ENCODE measurements at places on chromosomes 1 and 21. TPM values are rescaled to one million over a fixed set of nuclear protein-coding genes. Genes with fewer than 3 reads are reported as not detected.

LCE1A gene
- not detected for total RNA-seq

- DNase-seq, result no peak
These were observed 66.3 kb downstream of the GLUL start for GRCh38 chr1:182325339-182325738.

DNA sequence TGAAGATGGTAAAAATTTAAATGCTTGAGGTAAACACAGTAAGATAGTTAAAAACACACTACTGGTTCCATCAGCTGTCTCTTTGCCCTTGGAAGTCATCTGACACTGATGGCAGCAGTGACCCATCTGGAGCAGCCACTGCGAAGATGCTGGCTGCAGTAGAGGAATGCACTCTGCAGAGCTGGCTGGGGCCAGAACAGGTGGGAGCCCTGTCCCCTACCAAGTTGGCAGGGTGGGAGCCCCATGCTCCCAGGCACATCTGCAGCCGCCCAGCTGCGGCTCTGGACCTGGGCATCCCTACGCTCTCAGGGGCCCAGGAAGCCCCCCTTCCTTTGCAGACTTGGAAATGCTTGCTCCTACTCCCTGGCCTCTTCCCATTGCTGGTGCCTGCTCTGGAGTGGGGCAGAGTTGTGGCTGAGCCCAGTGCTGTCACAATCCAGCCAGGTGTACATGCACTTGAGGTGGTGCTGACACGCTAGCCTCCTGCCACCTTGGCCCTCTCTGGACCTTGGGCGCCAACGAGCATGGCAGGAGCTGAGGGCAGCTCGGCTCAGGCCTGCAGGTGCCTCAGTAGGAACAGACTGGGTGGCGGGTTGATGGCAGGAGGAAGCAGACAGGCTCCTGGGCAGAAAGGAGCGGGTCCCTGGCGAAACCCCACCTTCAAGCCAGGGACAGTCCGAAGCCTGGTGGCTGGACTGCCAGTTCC, 227.0 kb downstream of the FGGY start:
- DNase-seq, result no peak

- peak; percentile 35 for DNase-seq
These were observed 131.5 kb downstream of the CNIH3 start for GRCh38 chr1:224747578-224747977.

All from SK-MEL-5 (cell line).